NCI-H187 treated with DMSO at 0.1 percent for 48 hours (cell line): ENCODE measurements at places on chromosomes 12 and 14.

DNA sequence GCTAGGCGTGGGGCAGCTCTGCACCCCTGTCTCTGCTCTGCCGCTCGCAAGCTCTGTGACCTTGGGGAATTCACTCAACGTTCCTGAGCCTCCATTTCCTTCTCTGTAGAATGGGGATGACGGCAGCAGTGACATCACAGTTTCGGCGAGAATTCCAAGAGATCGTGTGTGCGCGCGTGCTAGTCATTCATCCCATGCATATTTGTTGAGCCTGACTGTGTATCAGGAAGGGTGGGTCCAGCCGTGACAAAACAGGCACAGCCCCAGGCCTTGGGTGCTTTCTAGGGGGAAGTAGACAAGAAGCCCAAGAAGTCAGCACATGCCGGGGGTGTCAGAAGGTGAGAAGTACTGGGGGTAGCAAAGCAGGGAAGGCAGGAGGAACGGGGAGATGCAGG, 145.6 kb upstream of the NCOR2 start:
- no peak for DNase-seq

DNA sequence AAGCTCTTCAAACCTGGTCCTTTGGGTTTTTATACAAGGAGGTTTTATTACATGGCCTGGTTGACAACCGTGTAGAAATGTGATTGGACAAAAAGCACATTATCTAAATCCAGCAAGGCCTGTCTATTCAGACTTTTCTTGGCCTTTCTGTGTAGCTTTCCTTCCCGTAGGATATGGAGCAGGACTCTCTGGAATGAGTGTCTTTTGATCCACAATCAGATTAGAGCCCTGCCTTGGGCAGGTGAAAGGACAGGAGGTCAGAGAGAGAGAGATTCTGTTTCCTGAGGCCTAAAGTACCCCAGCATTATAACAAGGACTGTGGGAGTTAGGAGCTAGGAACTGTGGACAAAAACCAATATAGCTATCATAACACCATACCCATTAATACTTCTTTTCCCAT, 375.5 kb upstream of the RGS6 start:
- DNase-seq, result no peak

DNA sequence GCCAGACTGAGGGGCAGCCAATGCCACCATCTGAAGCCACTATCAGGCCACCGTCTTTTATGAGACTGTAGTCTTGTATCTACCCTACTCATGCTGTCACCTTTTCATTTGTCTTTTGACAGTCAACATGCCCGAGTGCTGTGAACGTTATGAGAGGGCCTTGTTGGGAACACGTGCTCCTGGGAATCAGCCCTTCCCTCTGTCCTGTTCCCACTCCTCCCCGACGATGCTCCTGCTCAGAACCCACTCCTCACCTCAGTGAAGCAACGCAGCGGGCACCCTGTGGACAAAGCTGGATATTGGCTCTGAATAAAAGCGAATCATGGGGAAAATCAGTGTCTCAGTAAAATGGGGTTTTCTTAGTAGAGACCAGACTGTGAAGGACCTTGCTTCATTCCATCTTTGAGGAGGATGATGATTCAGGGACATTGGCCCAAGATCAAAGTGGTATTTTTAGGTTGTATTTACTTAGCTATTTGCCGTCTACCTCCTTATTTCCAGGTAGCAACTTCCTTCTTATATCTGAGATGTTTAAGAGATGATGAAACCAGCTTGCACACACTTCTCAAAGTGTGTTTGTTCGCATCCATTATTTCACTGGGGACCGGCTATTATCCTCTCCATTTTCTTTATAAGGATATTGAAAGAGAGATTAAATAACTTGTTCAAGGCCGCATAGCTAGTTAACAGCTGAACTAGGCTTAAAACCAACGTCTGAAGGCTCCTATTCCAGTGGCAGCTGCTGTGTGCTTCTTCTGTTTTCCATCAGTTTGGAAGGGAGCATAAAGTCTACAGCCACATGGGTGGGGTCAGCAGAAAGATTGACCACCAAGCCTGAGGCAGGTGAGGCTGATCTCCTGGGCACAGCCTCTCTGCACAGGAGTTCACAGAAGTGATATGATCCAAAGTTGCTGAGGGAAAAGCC, 43.9 kb upstream of the CTDSP2 start:
- no peak for DNase-seq

DNA sequence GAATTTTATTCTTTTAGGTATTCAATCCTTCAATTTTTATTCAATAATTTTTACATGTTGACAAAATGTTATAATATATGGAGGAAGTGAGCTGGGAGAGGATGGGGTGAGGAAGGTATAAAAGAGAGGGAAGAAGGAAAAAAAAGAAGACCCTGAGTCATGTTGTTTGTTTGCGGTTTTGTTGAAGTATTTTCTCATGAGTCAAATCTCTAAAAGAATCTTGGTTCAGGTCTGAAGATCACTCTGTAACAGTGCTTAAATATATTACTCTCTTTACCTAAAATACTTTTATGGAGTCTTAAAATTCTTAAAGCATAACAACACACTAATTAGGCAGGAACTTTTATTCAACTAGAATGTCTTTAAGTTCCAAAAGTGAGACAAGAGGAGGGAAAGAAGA, 489.6 kb upstream of the GARIN6 start:
- DNase-seq, result no peak

DNA sequence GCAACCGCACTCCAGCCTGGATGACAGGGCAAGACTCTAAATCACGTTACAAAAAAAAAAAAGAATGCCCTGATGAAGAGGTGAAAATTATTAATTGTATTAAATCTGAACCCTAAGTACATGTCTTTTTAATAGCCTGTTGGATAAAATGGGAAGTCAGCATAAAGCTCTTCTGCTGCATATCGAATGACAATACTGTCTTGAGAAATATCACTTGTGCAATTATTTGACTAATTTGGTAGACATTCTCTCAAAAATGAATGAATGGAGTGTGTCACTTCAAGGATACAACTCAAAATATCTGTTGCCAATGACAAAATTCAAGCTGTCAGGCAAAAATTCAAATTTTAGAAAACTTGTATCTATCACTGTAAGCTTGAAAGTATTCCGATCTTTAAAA, 38.9 kb downstream of the DNAI7 start:
- DNase-seq, result no peak
